CD4-positive, alpha-beta T cell treated with Interleukin-1 beta for 1 hour (primary cell): ENCODE measurements at places on chromosomes 2 and 18.

DNA sequence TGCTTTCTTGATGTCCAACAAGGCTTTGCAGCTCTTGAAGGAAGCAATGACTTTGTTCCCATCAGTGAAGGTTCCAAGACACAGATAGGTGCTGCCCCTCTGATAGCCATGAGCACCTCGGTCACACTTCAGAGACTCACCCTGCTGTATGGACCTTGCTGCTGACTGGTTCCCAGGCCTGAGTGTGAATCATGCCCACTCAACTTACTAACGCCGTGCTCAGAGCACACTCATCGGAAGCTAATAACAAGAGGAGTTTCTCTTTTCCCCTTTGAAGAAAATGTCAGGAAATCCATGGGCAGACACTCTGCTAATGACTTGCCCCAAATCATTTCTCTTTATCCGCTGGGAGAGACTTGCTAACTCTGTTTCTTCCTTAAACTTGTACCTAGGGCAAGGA lies 83.8 kb upstream of the ARL4C start:
- no peak for DNase-seq

DNA sequence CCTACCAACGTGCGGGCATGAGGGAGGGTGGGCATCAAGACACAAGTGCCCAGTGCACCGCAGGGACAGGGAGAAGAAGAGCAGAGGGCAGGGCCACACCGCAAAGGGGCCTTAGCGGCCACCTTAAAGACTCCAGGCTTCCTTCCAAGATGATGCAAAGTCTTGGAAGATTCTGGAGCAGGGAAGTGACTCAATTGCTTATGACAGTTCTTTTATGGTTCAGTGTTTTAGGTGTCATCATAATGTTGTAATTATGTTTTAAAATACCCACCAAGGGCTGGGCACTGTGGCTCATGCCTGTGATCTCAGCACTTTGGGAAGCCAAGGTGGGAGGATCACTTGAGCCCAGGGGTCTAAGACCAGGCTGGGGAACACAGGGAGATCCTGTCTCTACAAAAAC lies 44.5 kb upstream of the SEMA4C start:
- DNase-seq = no peak

- no peak for DNase-seq
Measured at GRCh38 chr2:217248312-217248935, 388.6 kb upstream of the TNP1 start.

DNA sequence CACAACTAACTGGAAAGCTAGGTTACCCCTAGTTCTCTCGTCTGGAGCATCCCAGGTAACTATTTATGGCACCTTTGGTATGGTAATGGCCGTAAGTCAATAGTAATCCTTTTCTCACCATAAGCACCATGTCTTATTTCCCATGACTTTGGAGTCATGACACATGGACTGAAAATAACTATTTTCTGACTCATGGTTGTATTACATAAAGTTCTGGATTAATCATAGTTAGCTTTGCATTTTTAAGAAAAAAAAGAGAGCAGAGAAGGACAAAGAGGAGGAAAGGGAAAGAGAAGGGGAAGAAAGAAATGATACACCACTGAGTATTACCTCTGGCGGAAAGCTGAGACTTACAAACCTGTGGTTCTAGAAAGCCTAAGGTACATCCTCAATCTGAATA lies 99.3 kb downstream of the BIN1 start:
- no peak for DNase-seq

DNA sequence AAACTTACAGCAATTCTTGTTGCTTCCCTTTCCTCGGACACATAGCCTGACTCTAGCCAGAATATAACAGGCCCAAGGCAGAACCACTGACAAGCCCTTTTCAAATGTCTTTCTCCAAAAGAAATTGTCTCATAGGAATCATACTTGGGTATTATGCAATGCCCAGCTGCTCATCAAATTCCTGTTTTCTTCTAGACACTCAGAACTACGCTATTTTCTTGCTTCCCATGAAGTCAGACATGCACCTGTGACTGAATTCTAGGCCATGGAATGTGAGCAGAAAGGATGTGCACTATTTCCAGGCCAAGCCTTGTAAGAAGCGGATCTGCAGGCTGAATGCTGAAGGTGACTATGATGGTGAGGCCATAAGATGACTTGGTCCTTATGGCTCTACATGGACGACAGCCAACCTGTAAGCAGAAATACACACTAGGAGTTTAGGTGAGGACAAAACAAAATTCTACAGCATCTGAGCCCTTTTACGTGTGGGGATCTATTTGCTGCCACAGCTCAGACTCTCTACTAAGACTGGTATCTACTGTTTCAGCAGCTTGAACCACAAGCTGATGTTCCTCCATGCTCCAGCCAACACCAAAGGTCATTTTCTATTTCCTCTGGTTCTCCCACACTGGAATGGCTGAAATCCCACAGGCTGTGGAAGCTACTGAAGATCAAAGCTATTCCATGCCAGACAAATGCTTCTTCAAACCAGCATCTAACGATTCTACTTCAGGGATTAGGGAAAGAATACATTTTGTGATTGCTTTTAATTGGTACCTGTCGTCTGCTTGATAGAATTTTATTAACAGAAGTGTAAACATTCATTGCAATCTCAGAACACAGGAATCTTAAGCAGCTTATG lies 378.7 kb downstream of the RBM43 start:
- no peak for DNase-seq

- no peak for DNase-seq
Measured at GRCh38 chr18:8662560-8663255, 42.6 kb upstream of the MTCL1 start.

GRCh38 chr18:3234457-3234856 lies 13.1 kb upstream of the MYL12A start:
- no peak for DNase-seq

GRCh38 chr2:211468217-211468616 lies 911.8 kb downstream of the CPS1 start:
- DNase-seq = no peak

- no peak for DNase-seq
Measured at GRCh38 chr2:84115173-84115857, 343.8 kb downstream of the SUCLG1 start.

DNA sequence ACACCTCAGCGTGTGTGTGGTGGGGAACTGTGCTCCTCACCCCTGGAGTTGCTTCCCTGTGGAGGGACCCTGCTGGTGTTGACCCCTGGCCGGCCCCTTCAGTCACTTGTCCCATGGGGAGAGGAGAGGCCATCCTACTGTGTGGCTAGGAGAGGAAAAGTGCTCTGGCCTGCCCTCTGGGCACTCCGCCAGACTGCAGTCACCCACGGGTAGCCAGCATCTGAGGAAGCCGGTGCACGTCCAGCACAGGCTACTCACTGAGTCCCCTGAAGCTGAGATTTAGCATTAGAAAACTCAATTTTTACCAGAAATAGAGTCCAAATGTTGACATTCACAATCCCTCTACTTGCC lies 211.5 kb upstream of the RAB6C start:
- no peak for DNase-seq

DNA sequence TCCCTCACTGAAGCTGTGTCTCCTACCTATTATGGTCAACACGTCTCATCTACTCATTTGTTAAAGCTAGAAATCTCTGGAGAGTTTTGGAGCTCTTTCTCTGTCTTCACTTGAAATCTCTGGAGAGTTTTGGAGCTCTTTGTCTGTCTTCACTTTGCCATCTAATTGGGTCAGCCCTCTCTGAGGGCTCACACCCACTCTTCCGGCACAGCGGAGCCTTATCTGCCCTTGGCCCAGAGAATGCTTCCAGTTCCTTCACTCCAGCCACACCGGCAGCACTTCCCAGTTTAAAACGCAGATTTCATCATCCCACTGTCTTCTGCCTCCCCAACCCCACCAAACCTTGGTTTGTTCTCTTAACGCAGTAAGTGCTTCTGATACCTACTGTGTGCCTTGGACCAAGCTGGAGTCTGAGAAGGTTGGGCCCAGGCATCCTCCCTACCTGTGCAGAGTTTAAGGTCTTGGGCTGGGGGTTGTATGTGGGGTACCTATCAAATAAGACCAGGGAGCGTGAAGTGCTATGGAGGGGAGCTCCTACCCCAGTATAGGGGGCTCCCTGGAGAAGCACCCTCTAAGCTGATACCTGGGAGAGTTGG lies 5.0 kb downstream of the HPCAL1 start:
- DNase-seq = no peak

- DNase-seq = no peak
Measured at GRCh38 chr2:30865892-30866681, 58.8 kb upstream of the CAPN13 start.

GRCh38 chr2:66897181-66897580 lies 462.3 kb downstream of the MEIS1 start:
- no peak for DNase-seq

- no peak for DNase-seq
Measured at GRCh38 chr18:3583873-3584247, 133.9 kb downstream of the TGIF1 start.

GRCh38 chr2:10525573-10526265 lies 77.6 kb upstream of the ODC1 start:
- DNase-seq = no peak

GRCh38 chr2:60371219-60371618 lies 182.2 kb downstream of the BCL11A start:
- DNase-seq = no peak

DNA sequence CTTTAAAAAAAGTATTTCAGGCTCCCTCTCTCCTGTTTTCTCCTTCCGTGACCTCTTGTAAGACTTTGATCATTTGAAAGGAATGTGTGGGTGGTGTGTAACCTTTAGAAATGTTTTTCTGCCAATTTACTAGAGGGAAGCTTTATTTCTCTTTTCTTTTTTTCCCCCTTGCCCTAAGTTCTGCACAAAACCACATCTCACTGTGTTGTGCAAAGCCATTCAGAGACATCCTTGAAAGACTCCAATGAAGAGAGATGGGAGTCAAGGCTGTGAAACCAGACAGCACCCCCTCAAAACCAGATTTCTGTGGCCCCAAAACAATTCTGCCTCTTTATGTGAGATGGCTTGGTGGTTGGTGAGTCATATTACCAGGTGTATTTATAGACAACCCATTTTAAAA lies 184.6 kb upstream of the ERBB4 start:
- no peak for DNase-seq

- no peak for DNase-seq
Measured at GRCh38 chr2:184297085-184297484, 301.2 kb upstream of the ZNF804A start.

GRCh38 chr2:74880054-74880728 lies 46.3 kb downstream of the HK2 start:
- no peak for DNase-seq

- DNase-seq = no peak
Measured at GRCh38 chr2:27756544-27757498, 14.7 kb upstream of the MRPL33 start.

DNA sequence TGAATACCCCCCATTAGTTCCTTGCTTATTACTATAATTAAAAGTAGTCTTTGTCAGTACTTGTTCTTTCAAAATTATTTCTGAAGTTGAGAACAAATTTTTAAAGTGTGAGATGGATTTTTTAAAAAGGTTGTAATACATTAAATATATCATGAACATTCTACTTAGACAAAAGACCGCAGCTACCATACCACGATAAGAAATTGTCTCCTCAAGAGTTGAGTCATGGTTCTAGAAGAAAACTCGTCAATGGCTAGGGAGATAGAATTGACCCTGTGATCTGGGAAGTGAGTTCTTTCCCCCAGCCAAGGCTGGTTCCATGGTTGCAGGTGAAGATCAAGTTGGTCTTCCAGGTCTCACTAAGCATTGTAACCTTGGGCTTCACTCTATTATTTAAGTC lies 67.8 kb upstream of the ACYP2 start:
- no peak for DNase-seq

GRCh38 chr2:234977228-234977679 lies 25.4 kb downstream of the SH3BP4 start:
- DNase-seq = no peak

- DNase-seq = no peak
Measured at GRCh38 chr2:20401489-20401835, 45.4 kb upstream of the RHOB start.

- DNase-seq = no peak
Measured at GRCh38 chr2:224498991-224499390, 86.2 kb downstream of the CUL3 start.
